ENCODE measurements at places on chromosomes 3 and 15.

DNA sequence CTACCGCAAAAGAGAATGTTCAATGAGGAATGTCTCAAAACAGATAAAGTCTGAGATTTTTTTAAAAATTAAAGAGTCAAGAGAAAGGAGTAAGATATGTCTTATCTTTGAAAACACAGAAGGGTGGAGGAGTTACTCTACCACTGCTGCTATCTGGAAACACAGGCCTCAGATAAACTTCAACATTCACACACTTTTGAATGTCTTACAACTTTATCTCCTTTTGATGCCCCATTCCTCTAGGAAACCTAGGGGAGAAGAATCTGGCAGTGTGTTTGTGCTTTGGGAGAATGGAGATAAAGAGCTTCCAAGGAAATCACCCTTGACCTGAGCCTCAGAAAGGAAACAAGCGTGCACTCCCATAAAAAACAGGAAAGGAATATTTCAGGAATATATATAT, 468.2 kb downstream of the PLOD2 start:
- H3K27ac ChIP-seq: peak overlapping the region; percentile 24
- no peaks in the 10 kb centered on the region for H3K36me3 ChIP-seq
- DNase-seq: no peak

- DNase-seq: no peak
- no peaks in the 10 kb centered on the region for H3K27me3 ChIP-seq
- H3K4me3 ChIP-seq: no peak overlapping the region
- H3K36me3 ChIP-seq: no peaks in the 10 kb centered on the region
- H3K27ac ChIP-seq: no peak overlapping the region
Measured at GRCh38 chr3:188292251-188292650, 138.3 kb downstream of the LPP start.

GRCh38 chr3:47512416-47513124, 942 bp downstream of the ELP6 start:
- no peaks in the 10 kb centered on the region for H3K27me3 ChIP-seq
- H3K4me1 ChIP-seq: peaks cover 4% of the 10 kb centered on the region
- H3K4me3 ChIP-seq: peak overlapping the region; percentile 75

DNA sequence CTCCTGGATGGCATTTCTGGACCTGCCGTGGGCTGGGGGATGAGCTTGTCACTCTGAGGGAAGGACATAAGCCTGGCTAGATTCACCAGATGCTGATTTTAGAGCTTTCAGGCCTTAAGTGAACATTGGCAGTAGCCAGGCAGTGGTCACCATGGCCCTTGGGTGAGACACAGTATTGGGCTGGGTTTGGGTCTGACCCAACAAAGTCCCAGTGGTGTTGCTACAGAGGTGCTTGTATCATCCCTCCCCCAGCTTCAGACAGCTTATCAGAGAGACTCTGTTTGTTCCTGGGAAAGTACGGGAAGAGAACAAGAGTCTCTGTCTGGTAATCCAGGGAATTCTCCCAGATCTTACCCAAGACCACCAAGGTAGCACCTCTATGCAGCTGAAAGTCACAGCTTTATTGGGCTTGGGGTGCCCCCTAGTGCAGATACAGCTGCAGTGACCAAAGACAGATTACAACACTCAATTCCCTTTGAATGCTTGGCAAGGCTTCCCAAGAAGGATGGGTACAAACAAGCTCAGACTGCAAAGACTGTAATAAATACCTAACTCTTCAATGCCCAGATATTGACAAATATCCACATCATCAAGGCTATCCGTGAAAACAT, 9.8 kb upstream of the RUVBL1 start:
- no peak overlapping the region for H3K4me3 ChIP-seq
- no peak overlapping the region for H3K27ac ChIP-seq
- H3K27me3 ChIP-seq: peaks cover 23% of the 10 kb centered on the region
- DNase-seq: no peak

DNA sequence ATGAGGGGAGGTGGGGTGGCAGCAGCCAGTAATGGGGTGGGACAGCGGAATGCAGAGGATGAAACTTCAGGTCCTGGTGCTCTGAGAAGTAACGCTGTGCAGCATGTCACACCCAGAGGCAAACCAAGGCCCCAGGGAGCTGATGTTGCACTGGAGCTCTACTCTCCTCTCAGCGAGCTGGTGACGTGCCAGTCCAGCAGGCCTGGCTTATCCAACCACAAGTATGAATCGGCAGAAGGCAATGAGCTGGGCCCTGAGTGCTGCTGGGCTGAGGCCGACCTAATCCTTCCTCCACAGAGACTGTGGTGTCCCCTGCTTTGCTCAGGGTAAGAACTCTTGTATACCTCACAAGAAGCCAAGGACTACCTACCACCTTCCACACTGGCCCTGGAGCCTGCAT, 30.5 kb downstream of the CD86 start:
- H3K4me3 ChIP-seq: no peak overlapping the region
- no peak for DNase-seq
- no peak overlapping the region for H3K27ac ChIP-seq
- no peaks in the 10 kb centered on the region for H3K27me3 ChIP-seq
- H3K4me1 ChIP-seq: no peaks in the 10 kb centered on the region

DNA sequence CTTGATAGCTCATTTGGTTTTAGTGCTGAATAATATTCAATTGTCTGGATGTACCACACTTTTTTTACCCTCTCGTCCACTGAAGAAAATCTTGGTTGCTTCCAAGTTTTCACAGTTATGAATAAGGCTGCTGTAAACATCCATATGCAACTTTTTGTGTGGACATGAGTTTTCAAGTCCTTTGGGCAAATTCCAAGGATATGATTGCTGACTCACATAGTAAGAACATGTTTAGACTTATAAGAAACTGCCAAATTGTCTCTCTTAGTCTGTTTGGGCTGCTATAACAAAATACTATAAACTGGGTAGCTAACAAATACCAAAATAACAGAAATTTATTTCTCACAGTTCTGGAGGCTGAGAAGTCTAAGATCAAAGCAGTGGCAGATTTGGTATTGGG, 59.5 kb upstream of the TNFSF10 start:
- H3K36me3 ChIP-seq: no peaks in the 10 kb centered on the region
- no peaks in the 10 kb centered on the region for H3K27me3 ChIP-seq
- no peak overlapping the region for H3K27ac ChIP-seq
- H3K4me3 ChIP-seq: no peak overlapping the region
- H3K4me1 ChIP-seq: no peaks in the 10 kb centered on the region

DNA sequence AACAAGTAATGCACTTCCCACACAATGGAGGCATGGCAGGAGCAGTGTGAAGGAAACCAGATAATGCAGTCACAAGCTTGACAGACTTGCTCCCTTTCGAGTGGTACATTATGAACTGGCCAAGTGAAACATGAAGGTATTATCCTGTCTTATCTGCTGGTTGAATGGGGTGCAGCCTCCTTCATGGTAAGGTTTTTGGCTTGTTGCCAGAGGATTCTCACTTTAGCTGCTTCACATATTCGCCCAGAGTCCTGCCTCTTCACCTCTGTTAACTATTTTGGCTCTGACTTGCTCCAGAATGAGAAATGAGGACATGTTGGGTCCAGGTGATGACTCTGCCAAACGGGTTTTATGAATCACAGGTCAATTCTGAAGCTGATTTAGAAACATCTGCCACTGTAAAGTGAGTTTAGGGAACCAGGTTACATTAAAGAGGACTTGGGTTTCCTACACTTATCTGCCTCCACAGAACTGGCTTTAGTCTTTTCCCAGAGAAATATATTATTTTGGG, 19.5 kb upstream of the CCDC39 start:
- DNase-seq: no peak
- no peak overlapping the region for H3K4me3 ChIP-seq
- no peak overlapping the region for H3K27ac ChIP-seq
- H3K36me3 ChIP-seq: no peaks in the 10 kb centered on the region

DNA sequence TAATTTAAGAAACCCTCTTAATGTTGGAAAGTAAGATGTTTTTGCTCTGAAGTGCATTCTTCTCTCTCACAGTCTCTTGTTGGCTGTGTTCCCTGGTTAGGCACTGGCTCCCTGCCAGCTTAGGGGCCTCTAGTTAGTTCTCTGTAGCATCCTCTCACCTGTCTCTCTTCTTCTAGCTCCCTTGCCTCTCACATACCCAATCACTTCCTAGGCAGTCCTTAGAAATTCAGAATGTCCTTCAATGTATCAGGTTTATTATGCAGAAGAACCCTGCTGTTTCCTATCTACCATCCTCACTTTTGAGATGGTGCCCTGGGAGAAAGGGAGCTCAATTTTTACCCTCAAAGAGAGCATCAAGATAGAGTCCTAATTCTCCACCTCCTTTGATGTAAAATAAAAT, 36.2 kb upstream of the CPNE4 start:
- H3K4me1 ChIP-seq: no peaks in the 10 kb centered on the region
- peak; percentile 11 for DNase-seq
- no peak overlapping the region for H3K27ac ChIP-seq
- H3K27me3 ChIP-seq: no peaks in the 10 kb centered on the region

- H3K4me1 ChIP-seq: no peaks in the 10 kb centered on the region
- DNase-seq: no peak
- no peak overlapping the region for H3K4me3 ChIP-seq
- no peaks in the 10 kb centered on the region for H3K36me3 ChIP-seq
- H3K27ac ChIP-seq: no peak overlapping the region
Measured at GRCh38 chr3:133855002-133855370, 40.7 kb downstream of the RAB6B start.

GRCh38 chr3:99418709-99419108, 219.7 kb upstream of the COL8A1 start:
- H3K36me3 ChIP-seq: no peaks in the 10 kb centered on the region
- no peak overlapping the region for H3K4me3 ChIP-seq
- DNase-seq: no peak
- H3K27me3 ChIP-seq: no peaks in the 10 kb centered on the region

DNA sequence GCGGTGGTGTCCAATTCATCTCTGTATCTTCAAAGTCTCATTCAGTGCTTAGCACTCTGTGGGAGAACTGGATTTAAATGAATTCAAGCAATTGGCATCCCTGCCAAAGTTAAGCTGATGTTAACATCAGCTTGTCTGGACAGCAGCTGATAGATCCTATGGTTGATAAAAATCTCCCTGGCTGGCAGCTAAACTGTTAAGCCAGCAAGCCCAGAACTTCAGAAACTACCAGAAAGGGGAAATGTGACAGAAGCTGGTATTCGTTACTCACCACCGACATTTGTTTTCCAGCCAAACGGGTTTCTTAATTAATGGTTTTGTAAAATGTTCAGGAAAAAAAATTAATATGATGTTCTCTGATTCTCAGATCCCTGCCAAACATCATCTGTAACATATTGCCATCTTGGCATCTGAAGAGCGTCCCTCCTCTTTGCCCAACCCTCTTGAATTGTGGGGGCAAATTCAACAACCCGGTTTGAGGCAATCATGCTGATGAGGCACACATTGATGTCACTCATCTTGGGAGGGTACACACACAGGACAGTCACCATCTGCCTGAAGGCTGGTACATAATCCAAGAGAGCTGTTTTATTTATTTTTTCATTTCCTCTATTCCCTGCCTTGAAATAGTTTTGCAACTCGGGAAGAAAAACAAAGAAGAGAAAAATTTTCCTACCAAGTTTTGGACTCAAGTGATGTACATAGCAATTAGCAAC, 76.3 kb upstream of the ABHD17C start:
- H3K27me3 ChIP-seq: no peaks in the 10 kb centered on the region
- peaks cover 7% of the 10 kb centered on the region for H3K4me1 ChIP-seq
- no peak overlapping the region for H3K27ac ChIP-seq
- no peak for DNase-seq
- no peaks in the 10 kb centered on the region for H3K36me3 ChIP-seq

Measured in cardiac muscle cell (in vitro differentiated cells and primary cell).